HFFc6 (cell line): ENCODE measurements at places on chromosomes 12 and 14. TPM values are rescaled to one million over a fixed set of nuclear protein-coding genes. Genes with fewer than 3 reads are reported as not detected.
A peak's percentile ranks its signal among the peaks of the same experiment; 100 is the strongest.

DNA sequence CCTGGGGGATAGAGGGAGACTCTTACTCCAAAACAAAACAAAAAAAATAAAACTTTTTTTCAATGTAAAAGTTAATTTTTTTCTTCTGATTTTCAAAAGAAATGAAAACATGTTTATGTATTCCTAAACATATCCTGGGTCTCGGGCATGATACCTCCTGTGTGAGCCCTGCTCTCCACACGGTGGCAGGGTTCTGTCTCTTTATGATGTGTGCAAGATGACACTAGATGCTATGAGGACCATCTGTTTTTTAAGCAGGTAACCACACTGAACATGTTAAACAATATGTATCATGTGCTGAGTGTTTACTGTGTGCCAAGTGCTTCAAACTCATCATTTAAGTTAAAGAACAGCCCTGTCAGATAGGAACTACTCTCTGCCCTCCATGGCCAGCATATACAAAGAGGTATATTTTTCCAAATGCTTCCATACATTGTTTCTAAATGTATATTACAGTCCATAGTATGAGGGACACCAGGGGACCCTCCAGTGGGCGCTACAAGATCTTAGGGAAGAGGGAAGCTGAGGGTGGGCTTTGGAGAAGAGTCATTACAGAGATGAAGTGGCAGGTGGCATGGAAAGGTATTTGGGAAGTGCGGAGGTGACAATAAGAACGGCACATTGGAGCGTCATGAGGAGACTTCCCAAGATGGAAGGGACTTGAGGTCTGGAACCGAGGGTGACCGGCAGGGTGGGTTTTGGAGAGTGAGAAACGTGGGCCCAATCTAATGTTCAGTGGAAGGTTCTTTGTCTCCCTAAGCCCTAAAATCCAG is 28.5 kb downstream of the FOS start:
- H3K27ac ChIP-seq: no peak overlapping the region; the same call in 1 of the 2 replicates
- DNase-seq: no peak
- H3K4me3 ChIP-seq: no peak overlapping the region

DNA sequence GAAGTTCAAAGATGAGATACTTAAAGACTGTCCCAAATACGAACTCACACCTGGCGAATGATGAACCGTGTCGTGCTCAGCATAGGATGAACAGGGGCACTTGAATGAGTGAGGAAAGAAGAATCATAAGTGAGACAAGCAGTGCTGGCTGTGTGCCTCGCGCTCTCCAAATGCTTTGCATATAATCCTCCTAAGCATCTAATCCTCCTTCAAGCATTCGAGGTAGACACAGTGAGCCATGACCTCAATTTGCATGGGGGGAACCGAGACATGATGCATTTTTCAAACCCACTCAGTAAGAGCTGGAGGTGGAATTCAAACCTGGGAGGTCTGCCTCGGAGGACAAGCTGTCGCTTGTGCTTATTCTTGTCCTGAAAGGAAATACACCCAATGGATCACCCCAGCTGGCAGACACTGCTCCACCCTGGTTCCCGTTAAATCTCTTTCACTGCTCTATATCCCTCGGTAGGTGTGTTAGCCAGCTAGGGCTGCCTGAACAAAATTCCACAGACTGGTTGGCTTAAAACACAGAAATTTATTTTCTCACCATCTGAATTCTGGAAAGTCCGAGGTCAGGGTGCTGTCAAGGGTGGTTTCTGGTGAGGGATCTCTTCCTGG is 274.0 kb downstream of the SLC15A4 start:
- H3K27me3 ChIP-seq: peaks cover 4% of the 10 kb centered on the region
- no peak overlapping the region for H3K27ac ChIP-seq
- no peaks in the 10 kb centered on the region for H3K36me3 ChIP-seq
- no peak for DNase-seq

- H3K36me3 ChIP-seq: peaks cover 5% of the 10 kb centered on the region
- peak overlapping the region; percentile 94 for H3K4me3 ChIP-seq
- no peak for DNase-seq
- peak overlapping the region; percentile 99 for H3K27ac ChIP-seq
These were observed 1.4 kb upstream of the GTF2A1 start for GRCh38 chr14:81222126-81222525.

DNA sequence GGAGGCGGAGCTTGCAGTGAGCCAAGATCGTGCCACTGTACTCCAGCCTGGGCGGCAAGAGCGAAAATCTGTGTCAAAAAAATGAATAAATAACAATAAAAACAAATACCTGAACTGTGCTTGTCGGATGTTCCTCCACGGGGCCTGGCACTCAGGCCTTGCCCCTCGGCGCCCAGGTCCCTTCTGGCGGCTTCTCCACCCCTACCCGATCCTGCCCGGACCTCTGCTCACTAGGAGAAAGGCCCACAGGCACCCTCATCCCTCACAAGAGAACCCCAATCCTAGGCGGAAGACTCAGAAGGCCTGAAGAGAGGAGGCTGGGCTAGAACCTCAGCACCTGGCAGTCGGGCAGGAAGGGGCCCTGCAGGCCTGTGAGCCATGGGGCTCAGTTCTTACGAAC is 21.0 kb upstream of the BTBD6 start:
- H3K36me3 ChIP-seq: peaks cover 13% of the 10 kb centered on the region
- no peak overlapping the region for H3K4me3 ChIP-seq
- no peak overlapping the region for H3K27ac ChIP-seq
- no peak for DNase-seq
- no peaks in the 10 kb centered on the region for H3K4me1 ChIP-seq
- H3K27me3 ChIP-seq: 0 out of 2 replicates have a peak, but pooled peaks cover 2% of the 10 kb centered on the region

GRCh38 chr14:105887692-105888091 is 361.3 kb downstream of the TMEM121 start:
- no peak overlapping the region for H3K4me3 ChIP-seq
- no peaks in the 10 kb centered on the region for H3K36me3 ChIP-seq
- DNase-seq: no peak
- no peaks in the 10 kb centered on the region for H3K4me1 ChIP-seq
- no peaks in the 10 kb centered on the region for H3K27me3 ChIP-seq

GRCh38 chr12:95303476-95303875 is 85.9 kb downstream of the VEZT start:
- H3K4me3 ChIP-seq: no peak overlapping the region; the same call in 1 of the 2 replicates
- peak; percentile 5 for DNase-seq
- peaks cover 16% of the 10 kb centered on the region for H3K36me3 ChIP-seq
- H3K27me3 ChIP-seq: no peaks in the 10 kb centered on the region
- peaks cover 50% of the 10 kb centered on the region for H3K4me1 ChIP-seq

DNA sequence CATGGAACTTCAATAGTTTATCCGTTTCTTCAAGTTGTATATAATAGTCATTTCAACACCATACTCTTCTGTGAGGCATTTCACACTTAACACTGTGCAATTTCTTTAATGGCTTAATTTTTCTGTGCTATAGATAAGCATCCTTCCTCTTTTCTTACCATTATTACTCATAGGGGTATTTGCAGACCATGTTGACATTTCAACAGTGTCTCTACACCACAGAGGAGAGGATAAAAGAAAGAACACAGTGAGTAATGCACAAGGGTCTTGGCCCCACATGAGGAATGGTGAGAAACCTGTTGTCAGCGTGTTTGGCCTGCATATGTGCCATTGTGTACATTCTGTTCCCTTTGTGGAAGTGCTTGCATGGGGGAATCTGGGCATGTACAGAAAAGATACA is 421.5 kb upstream of the MDGA2 start:
- no peak for DNase-seq
- H3K4me1 ChIP-seq: no peaks in the 10 kb centered on the region
- no peak overlapping the region for H3K27ac ChIP-seq
- no peak overlapping the region for H3K4me3 ChIP-seq
- no peaks in the 10 kb centered on the region for H3K27me3 ChIP-seq

DNA sequence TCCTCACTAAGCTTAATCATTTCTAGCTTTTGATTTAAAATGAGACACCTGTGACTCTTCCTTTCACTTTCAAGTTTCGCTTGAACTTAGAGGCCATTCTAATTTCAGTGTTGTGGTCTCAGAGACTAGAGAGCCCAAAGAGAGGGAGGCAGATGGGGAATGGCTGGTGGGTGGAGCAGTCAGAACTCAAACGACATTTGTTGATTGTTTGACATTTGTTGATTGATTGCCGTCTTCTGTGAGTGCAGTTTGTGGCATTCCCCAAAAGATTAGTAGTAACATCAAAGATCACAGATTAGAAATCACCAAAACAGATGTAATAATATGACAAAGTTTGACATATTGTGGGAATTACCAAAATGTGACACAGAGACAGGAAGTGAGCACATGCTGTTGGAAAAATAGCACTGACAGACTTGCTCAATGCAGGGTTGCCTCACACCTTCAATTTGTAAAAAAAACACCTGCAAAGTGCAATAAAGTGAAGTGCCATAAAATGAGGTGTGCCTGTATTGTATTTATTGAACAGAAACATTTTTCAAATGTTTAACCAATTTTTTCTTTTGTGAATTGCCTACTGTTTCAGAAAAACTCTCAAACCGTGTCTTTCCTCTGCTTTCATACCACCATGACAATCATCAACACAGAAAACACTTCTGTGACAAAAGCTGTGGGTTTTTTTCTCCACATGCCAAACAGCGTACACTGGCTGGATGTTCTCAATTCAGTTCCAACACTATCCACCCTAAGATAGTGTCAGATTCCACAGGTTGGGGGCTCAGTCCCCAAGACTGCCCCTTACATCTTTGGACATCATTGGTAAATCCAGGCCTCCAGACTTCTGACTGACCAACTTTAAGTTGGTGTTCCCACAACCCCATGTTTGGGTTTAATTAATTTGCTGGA is 376.3 kb upstream of the RGS6 start:
- H3K27ac ChIP-seq: peak overlapping the region; percentile 20
- peak overlapping the region; percentile 21; the same call in 1 of the 2 replicates for H3K4me3 ChIP-seq
- H3K36me3 ChIP-seq: peaks cover 23% of the 10 kb centered on the region
- peaks cover 58% of the 10 kb centered on the region for H3K4me1 ChIP-seq

DNA sequence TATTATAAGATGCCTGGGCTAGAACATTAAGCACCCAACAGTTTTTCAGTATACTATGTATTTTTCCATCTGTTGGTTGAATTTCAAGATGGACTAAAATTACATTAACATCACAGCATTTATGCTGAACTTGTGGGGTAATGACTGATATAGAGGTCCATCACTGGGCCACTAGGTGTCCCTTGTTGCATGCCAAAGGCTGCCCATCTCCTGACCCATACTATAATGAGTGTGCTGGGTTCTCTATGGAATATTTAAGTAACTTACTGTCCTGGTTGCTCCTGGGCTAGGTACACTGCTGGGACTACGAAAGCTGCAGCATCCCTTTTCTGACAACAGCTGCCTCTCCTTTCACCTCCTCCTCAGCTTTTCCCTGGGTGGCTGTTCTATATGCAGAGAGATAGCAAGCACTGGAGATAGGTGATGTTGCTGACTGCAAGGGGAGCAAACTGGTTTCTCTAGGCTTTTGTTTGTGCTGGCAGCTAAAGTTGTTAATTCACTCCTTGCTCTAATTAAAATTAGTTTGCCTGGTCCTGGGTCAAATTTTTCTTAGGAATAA is 138.6 kb upstream of the TRHDE start:
- no peak overlapping the region for H3K4me3 ChIP-seq
- H3K27ac ChIP-seq: no peak overlapping the region
- H3K27me3 ChIP-seq: peaks cover 12% of the 10 kb centered on the region
- DNase-seq: peak; percentile 4
- no peaks in the 10 kb centered on the region for H3K36me3 ChIP-seq

DNA sequence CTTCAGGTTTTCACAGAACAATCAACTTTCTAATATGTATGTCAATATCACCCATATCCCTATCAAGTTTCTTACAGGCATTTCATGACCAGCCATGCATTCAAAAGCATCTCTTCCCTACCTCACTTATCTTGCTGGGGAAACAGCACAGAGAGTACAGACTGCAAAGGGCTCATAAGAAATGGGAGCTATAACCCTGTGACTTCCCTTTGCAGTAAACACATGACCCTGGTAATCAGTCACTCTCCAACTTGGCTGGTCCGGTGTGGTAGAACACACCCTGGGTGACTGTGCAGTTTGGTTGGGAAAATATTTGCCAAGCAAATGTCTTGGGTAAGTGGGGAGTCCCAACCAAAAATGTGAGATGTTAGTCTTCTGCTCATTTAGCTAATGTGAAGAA is 49.4 kb upstream of the TMCC3 start:
- H3K4me1 ChIP-seq: peaks cover 8% of the 10 kb centered on the region
- peaks cover 15% of the 10 kb centered on the region for H3K27me3 ChIP-seq
- H3K36me3 ChIP-seq: no peaks in the 10 kb centered on the region
- no peak overlapping the region for H3K4me3 ChIP-seq

DNA sequence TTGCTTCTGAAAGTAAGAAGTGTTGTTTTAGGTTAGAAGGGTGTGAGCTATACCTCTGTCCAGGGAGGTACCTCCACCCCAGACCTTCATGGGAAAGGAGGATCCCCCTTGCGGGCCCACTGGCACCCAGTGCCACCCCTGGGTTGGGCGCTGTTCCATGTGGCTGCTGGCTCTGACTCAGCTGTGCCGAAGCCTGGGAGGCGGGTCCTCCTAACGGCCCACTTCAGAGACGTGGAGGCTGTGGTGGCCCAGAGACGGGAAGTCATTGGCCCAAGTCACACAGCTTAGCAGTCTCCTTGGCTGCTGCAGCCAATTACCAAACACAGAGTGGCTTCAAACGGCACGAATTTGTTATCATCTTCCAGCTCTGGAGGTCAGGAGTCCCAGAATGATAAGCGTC is 10.2 kb downstream of the RFLNA start:
- H3K27ac ChIP-seq: no peak overlapping the region
- peaks cover 30% of the 10 kb centered on the region for H3K27me3 ChIP-seq
- DNase-seq: no peak
- H3K36me3 ChIP-seq: no peaks in the 10 kb centered on the region
- H3K4me3 ChIP-seq: no peak overlapping the region

- DNase-seq: peak; percentile 14
- no peak overlapping the region for H3K4me3 ChIP-seq
- peaks cover 24% of the 10 kb centered on the region for H3K4me1 ChIP-seq
- no peak overlapping the region for H3K27ac ChIP-seq
- no peaks in the 10 kb centered on the region for H3K27me3 ChIP-seq
- no peaks in the 10 kb centered on the region for H3K36me3 ChIP-seq
These were observed 180.2 kb upstream of the SYT1 start for GRCh38 chr12:78684419-78684818.

DNA sequence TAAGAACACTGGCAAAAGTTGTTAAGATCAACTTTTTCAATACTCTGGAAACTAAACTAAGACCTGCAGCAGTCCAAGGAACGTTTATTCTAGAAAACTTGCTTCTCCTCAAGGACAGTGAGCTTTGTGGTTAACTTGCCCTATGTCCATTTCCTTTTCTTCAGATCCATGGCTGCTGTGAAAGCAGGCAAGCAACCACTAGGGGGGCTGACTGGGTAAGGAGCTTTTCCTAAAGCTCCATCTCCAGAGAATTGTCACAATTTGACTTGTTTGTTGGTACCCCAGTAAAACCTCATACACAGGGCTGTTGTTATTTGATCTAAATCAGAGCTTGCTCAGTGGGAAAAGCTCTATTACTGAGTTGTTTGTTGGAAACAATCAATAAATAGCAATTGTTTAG is 10.1 kb upstream of the RPL10L start:
- no peak overlapping the region for H3K4me3 ChIP-seq
- no peaks in the 10 kb centered on the region for H3K36me3 ChIP-seq
- H3K27me3 ChIP-seq: no peaks in the 10 kb centered on the region
- H3K4me1 ChIP-seq: no peaks in the 10 kb centered on the region

APAF1 gene
- 17.7 to 21.0 TPM (median 19.8 TPM) in 3 replicates for total RNA-seq

BICDL1 gene
- 0.05 TPM in 1 of 3 replicates, not detected in the others for total RNA-seq

RDH5 gene
- total RNA-seq: 7.4 to 13.2 TPM (median 10.0 TPM) in 3 replicates

GTF2A1 gene
- 27.5 to 41.3 TPM (median 39.6 TPM) in 3 replicates for total RNA-seq

ACSS3 gene
- 0.50 to 1.1 TPM (median 0.93 TPM) in 3 replicates for total RNA-seq

NFATC4 gene
- total RNA-seq: 74.9 to 84.1 TPM (median 75.5 TPM) in 3 replicates

BDKRB1 gene
- 37.3 to 64.1 TPM (median 55.4 TPM) in 3 replicates for total RNA-seq

RASAL1 gene
- not detected in 2 replicates for total RNA-seq
